ENCODE measurements at places on chromosomes 12 and 14.

GRCh38 chr14:103730490-103731035 lies 15.0 kb downstream of the ZFYVE21 start:
- DNase-seq, result no peak

GRCh38 chr12:104515899-104516298 lies 59.2 kb downstream of the CHST11 start:
- DNase-seq, result no peak

- DNase-seq, result no peak
Measured at GRCh38 chr14:50590464-50590863, 30.5 kb downstream of the ATL1 start.

- DNase-seq, result no peak
Measured at GRCh38 chr14:103868242-103868897, 21.0 kb upstream of the PPP1R13B start.

- no peak for DNase-seq
Measured at GRCh38 chr12:51522696-51523095, 68.3 kb upstream of the SCN8A start.

GRCh38 chr12:94148739-94149118 lies 352 bp downstream of the PLXNC1 start:
- no peak for DNase-seq

GRCh38 chr12:51390891-51391282 lies 319 bp downstream of the GALNT6 start:
- DNase-seq, result no peak

GRCh38 chr12:106132175-106133135 lies 6.3 kb downstream of the NUAK1 start:
- no peak for DNase-seq

DNA sequence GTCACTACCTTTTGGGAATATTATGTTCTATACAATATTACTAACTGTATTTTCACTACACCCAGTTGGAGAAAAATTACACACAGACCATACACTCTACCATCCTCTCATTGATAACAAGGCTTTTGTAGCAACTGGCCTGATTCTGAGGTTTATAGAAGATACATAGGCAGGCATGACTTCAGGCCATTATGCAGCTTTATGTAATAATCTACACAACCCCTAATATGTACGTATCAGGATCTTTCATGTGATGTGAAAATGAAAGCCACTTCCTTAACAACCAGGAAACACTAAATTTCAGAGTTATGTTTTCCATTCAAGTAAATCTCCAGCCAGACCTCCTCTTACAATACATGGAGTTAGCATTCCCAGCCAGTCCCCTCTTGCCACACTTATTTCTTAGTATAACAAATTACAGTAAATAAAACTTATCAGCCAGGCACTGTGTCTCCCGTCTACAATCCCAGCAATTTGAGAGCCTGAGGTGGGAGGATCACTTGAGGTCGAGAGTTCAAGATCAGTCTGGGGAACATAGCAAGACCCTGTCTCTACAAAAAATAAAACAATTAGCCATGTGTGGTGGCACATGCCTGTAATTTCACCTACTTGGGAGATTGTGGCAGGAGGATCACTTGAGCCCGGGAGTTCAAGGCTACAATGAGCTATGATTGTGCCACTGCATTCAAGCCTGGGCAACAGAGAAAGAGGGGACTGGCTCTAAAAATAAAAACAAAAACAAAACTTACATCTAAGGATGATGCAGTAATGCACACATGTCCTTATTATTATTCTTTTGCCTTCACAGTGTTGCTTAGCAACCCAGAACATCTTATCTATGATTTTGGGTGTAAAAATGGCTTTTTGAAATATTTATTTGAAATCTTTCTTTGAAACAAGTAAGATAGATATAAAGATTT lies 10.4 kb upstream of the OSBPL8 start:
- DNase-seq, result no peak

DNA sequence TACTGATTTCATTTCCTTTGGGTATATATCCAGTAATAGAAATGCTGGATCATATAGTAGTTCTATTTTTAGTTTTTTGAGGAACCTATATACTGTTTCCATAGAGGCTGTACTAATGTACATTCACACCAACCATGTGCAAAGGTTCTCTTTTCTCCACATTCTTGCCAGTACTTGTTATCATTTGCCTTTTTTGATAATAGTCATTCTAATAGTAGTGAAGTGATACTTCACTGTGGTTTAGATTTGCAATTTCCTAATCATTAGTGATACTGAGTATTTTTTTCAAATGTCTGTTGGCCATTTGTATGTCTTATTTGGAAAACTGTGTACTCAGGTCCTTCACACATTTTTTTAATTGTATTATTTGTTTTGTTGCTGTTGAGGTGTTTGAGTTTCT lies 148.2 kb upstream of the NAV3 start:
- DNase-seq, result no peak

DNA sequence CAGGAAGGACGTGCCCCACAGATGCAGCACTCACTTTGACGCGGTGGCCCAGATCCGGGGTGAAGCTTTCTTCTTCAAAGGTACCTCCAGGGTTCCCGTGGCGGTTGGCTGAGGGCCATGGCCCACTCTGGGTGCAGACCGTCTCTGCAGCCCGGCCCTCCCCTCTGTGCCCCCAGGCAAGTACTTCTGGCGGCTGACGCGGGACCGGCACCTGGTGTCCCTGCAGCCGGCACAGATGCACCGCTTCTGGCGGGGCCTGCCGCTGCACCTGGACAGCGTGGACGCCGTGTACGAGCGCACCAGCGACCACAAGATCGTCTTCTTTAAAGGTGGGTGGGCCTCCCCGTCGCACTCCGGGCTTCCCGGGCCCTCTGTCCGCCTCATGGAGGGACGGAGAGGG lies 16.9 kb downstream of the MMP17 start:
- DNase-seq, result no peak

GRCh38 chr12:11649413-11650285 lies at the start of gene ETV6:
TSS of gene ETV6 (plus strand) at chr12:11649674. CDS start at chr12:11650128, 454 bp downstream.
- peak; percentile 63 for DNase-seq

GRCh38 chr14:53874704-53875103 lies 81.9 kb downstream of the BMP4 start:
- no peak for DNase-seq

GRCh38 chr12:46217541-46218321 lies 51.1 kb downstream of the SLC38A1 start:
- DNase-seq, result peak; percentile 9

GRCh38 chr12:59717436-59717835 lies 121.6 kb downstream of the SLC16A7 start:
- no peak for DNase-seq

GRCh38 chr12:95141310-95141709 lies 67.9 kb upstream of the NR2C1 start:
- no peak for DNase-seq

DNA sequence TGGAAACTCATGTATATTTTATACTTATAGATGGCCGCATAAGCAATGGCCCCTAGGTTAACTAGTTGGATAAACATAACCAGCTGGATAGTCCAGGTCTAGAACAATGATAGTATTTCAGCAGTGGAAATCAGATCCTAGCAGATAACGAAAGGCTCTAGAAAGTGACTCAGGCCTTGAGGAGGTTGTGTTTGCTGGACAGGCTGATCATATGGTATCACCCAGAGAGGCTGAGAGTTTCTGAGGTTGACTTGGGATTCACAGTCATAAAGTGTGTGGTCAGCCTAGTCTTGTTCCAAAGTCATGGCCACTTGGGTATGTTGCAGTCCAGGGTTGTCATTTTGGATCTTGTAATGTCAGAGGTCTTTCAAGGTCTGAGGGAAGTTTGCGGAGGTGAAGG lies 16.8 kb downstream of the FLVCR2 start:
- no peak for DNase-seq

DNA sequence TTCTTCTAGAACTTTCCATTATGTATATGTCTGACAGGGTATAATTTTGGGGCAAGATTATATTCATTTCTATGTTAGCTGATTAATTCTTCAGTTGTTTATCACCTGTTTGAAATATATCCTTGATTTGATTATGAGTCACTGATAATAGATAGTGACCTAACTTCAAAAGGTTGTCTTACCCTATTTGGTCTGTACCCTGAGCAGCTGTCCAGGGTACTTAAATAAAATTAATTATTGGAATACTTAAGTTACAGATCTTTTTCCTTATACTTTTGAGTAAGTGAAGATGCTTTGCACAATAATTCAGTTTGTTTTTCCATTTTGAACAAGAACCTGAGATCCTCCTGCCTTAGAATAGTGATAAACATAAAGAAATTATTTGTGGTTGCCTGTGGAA lies 13.2 kb upstream of the NPAS3 start:
- no peak for DNase-seq
